ENCODE measurements at places on chromosomes 12 and 14.

DNA sequence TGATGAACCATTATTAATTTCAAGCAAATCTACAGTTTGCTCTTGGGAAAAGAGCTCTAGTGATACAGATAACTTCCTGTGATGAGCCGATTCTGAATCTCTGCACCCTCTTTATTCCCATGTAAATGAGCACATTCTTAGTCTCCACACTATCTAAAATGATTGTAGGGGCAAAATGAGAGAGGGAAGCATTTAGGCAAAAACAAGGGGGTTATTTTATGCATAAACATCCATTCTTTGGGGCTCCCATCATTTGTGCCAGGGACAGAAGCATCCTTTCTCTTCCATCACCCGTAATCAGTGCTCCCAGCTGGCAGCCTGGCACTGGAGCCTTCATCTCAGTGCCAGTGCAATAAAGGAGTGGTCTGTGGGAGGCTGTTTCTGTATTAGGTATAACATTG, 1.7 kb upstream of the GPD1 start:
- no peak for DNase-seq

GRCh38 chr14:68368850-68369249, 424.0 kb downstream of the ZFP36L1 start:
- no peak for DNase-seq

GRCh38 chr12:684416-684815, 21.2 kb upstream of the NINJ2 start:
- DNase-seq = no peak

- no peak for DNase-seq
These were observed 28.9 kb upstream of the GARIN6 start for GRCh38 chr12:99618657-99619056.

DNA sequence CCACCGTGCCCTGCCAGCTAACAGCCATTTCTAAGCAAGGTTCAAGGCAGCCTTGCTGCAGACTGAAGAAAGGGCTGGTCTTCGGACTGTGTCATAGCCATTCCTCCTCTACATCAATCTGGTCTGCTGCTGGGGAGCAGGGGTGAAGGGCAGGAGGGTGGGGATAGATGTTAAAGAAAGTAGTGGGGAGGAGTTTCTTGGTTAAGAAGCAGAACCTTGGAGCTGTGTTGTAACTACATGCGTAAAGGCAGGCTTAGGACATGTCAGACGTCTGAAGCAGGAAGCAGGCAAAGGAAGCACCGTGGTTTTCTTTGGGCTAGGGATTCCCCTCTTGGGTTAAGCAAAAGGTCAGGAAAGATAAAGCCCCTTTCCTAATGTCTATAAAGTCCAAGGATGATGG, 18.1 kb upstream of the NEK9 start:
- DNase-seq = no peak

- no peak for DNase-seq
These were observed 2.3 kb downstream of the ABCC9 start for GRCh38 chr12:21938879-21939278.

DNA sequence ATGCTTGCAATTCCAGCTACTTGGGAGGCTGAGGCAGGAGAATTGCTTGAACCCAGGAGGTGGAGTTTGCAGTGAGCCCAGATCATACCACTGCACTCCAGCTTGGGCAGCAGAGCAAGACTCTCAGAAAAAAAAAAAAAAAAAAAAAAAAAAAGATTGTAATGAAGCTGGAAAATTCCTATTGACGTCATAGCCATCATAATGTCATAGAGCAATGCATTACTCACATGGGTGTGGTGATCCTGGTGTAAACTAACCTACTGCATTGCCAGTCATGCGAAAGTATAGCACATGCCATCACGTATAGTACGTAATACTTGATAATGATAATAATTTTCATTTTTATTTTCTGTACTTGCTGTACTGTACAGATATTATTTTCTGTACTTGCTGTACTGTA, 42.7 kb upstream of the NID2 start:
- DNase-seq = peak; percentile 91

GRCh38 chr14:104096751-104097700, 11.5 kb downstream of the ASPG start:
- DNase-seq = no peak

DNA sequence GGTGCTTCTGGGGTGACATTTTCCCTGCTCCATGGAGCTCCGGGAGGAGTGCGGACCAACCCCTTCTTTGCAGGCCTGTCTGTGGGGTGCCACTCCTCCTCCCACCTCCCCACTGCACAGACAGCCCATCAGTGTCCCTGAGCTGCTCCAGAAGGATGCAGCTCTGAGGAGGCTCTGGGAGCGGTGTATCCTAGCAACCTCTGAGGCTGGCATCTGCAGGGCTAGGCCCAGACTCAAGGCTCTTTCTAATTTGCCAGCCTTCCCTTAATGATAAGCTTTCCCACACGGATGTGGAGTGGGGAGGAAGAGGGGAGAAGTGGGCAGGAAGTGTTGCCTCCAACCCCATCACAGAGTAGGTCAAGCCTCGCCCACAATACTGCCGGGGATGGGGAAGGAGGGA, 59.7 kb downstream of the CALM1 start:
- DNase-seq = no peak

DNA sequence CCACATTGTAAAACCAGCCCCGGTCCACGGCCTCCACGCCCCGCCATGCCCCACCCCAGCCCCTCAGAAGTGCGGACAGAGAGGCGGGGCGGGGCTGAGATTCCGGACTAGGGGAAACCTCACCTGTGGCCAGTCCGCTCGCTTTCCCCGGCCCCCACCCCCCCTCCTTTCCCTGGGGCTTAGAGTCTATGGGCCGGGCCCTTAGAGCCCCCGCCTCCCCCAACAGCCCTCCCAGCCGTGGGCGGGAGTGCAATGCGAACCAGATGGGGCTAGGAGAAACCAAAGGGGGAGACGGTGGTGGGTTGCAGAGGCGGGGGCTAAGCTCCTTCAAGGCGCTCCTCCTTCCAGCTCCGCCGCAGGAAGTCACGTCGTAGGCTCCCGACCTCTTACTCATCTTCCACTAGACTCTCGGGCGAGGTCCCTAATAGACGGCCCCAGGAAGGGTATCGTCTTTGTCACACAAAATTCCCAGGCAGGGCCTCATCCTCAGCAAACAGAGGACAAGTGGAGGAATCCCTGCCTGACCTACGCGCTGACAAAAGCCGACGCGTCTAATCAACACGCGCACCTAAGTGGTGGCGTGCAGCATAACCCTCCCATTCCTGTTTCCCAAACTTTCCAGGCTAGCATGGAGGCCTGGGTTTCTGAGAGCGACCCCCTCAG, 1.1 kb upstream of the NAB2 start:
- peak; percentile 98 for DNase-seq

DNA sequence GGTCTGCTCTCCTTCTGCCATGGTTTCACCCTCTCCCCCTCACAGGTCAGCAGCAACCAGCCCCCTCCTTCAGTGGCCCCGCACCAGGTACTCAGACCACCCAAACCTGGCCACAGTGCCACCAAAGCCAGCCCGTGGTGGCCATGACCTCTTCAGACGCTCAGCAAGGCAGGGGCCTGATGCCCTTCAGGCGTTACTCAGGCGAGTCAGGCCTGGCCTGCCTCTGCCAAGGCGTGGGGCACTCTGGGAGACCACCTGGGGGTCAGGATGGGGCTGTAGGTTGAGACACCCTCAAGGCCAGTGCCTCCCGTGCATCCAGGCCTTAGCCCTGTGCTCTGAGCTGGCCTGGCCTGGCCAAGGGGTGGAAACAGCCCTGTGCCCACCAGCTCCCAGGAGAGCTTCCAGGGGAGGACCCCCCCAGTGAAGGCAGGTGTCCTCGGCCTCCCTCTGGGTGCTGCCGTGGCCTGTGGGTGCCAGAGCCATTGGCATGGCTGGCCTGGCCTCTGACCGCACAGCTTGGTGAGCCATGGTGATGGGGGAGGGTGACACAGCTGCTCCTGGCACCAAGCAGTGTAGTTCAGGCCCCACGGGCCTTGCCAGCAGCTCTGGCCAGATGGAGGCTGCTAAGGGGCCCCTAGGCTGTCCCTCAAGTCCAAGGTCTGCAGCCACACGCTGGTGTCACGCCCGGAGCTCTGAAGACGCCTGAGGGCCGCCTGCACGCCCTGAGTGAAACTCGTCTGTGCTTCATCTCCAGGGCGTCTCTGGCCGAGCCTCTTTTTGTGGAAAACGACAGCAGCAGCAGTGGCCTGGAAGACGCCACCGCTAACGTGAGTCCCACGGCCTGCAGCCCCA, 15.1 kb downstream of the XRCC3 start:
- no peak for DNase-seq

- DNase-seq = peak; percentile 83
These were observed 48.5 kb upstream of the CPM start for GRCh38 chr12:68981516-68981915.

GRCh38 chr12:80129895-80130530, 30.7 kb downstream of the OTOGL start:
- no peak for DNase-seq

DNA sequence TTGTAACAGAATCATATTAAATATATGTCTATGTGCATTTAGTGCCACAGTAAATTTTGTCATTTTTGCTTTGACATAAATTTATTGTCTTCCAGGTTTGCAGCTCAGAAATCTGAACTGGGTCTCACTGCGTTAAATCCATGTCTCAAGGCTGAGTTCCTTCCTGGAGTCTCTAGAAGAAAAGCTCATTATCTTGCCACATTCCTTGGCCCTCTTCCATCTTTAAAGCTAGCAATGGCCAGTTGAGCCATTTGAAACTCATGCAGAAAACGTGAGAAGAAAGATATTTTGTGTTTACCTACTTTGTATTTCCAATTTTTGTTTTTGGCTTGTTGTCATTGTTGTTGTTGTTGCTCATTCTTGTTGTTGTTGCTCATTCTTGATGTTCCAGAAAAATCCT, 10.7 kb downstream of the PRH1 start:
- no peak for DNase-seq

DNA sequence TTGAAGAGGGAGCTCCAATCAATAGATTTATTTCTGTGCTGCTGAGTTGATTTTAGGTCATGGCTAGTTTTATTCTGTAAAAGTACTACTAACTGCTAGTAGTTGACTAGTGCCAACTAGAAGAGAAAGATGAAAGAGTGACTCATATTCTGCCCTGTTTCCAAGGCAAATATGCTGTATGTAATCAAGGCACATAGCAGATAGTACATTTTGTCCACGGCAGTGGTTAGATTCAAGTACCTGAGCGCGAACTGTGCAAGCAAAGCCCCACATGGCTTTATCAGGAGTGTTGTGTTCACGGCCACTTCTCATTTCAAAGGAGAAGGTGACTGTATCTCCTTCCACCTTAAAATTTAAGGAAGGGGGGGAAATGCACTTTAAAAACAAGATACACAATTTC, 126.8 kb downstream of the TRAFD1 start:
- DNase-seq = peak; percentile 60

GRCh38 chr12:24617471-24617870, 331.4 kb downstream of the BCAT1 start:
- peak; percentile 73 for DNase-seq

- peak; percentile 25 for DNase-seq
These were observed 233.0 kb upstream of the PLEKHG7 start for GRCh38 chr12:92469837-92470236.

- DNase-seq = no peak
These were observed 587.2 kb upstream of the ATP2B1 start for GRCh38 chr12:90295858-90296257.

DNA sequence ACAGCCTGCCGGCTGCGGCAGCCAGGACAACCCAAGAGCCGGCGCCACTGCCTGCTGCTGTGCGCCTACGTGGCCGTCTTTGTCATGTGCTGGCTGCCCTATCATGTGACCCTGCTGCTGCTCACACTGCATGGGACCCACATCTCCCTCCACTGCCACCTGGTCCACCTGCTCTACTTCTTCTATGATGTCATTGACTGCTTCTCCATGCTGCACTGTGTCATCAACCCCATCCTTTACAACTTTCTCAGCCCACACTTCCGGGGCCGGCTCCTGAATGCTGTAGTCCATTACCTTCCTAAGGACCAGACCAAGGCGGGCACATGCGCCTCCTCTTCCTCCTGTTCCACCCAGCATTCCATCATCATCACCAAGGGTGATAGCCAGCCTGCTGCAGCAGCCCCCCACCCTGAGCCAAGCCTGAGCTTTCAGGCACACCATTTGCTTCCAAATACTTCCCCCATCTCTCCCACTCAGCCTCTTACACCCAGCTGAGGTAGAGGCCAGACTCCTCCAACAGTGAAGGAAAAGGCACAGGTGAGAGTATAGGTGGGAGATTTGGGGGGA, 10.3 kb downstream of the ZBTB39 start:
- no peak for DNase-seq

GRCh38 chr14:24699052-24699451, 65.1 kb upstream of the GZMB start:
- no peak for DNase-seq

GRCh38 chr14:103562429-103563225, at the start of the genes BAG5 and COA8:
Gene BAG5 (minus strand): TSS chr14:103562657. CDS start chr14:103561164, 1,493 bp downstream.
Gene COA8 (plus strand): TSS chr14:103562960. CDS start chr14:103563002, 42 bp downstream.
- peak; percentile 76 for DNase-seq

- no peak for DNase-seq
These were observed 21.2 kb downstream of the TDG start for GRCh38 chr12:103986829-103987228.

DNA sequence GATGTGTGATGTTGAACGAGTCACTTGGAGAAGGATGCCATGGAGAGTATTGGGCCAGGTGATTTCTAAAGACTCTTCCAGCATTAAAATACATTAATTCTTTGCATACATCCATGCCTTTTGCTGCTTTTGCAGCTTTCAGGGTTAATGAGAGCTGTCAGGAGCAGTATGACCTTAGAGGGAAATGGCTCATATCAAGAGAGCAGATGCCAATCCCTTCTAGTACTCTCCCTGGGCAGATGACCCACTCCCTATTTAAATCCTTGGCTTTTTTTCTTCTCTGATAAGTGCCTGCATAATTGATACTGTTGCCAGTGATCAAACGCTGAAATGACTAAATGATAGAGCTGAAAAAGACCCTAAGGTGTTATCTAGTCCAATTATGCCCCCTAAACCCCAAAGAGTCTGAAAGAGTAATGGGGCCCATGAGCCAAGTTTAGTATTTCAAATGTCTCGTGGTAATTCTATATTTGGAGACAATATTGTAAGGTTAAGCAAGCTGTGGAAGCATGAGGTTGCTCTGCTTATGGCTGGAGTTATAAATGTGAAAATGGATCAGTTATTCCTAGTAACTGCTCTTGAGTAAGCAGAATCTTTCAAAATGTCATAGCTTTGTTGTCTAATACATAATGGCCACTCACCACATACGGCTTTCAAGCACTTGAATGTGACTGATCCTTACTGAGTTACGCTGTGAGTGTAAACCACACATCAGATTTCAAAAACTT, 137.3 kb downstream of the ETV6 start:
- no peak for DNase-seq

- DNase-seq = no peak
These were observed 229.9 kb downstream of the NTF3 start for GRCh38 chr12:5661811-5662210.

GRCh38 chr12:103538397-103538796, 42.6 kb upstream of the C12orf42 start:
- peak; percentile 20 for DNase-seq

- DNase-seq = no peak
These were observed 448 bp downstream of the FBXL14 start for GRCh38 chr12:1594006-1594260.

DNA sequence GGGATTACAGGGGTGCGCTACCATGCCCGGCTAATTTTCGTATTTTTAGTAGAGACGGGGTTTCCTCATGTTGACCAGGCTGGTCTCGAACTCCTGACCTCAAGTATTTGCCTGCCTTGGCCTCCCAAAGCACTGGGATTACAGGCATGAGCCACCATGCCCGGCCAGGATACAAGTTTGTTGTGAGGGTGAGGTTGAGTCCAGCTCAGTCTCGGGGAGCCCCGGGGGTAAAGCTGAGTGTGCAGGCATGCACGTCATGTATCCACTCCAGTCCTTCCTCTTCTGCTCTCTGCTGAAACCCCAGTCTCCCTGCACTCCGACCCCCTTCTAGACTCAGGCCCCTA, 369 bp downstream of the HPD start:
- no peak for DNase-seq

Measured in fibroblast of mammary gland (primary cell).